Prostate gland (tissue), 2 donors: ENCODE measurements at places on chromosomes 12 and 14. TPM values are rescaled to one million over a fixed set of nuclear protein-coding genes. Genes with fewer than 3 reads are reported as not detected.

ASB2 gene
- 17.4 TPM for total RNA-seq

TAPBPL gene
- total RNA-seq: 39.9 TPM

ZDHHC22 gene
- total RNA-seq: 0.11 TPM

DLK1 gene
- total RNA-seq: 0.14 TPM

RIMBP2 gene
- 0.96 TPM for total RNA-seq

KRT75 gene
- total RNA-seq: not detected

PPP1R36 gene
- 2.0 TPM for total RNA-seq

MUCL1 gene
- not detected for total RNA-seq

DNA sequence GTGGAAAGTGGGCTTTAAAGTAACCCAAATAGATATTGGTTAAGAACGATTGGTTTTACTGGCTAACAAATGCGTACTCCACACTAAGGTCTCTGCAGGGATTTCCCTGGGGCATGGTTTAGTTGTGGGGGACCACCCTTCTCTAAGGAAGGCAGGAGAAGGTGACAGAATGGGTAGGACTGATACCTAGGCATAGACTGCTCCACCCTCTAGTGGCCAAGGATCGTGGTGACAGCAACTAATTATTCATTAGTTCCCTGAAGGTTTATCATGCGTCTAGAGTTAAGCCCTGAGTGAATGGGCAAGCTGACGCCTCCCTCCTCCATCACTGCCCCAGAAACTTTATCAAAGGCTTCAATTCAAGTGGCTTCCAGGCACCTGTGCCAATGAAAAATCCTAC lies 9.1 kb downstream of the FAM181A start:
- H3K27ac ChIP-seq: no peak overlapping the region
- H3K4me3 ChIP-seq: no peak overlapping the region
- DNase-seq: no peak
- H3K4me1 ChIP-seq: no peaks in the 10 kb centered on the region
- H3K36me3 ChIP-seq: no peaks in the 10 kb centered on the region

DNA sequence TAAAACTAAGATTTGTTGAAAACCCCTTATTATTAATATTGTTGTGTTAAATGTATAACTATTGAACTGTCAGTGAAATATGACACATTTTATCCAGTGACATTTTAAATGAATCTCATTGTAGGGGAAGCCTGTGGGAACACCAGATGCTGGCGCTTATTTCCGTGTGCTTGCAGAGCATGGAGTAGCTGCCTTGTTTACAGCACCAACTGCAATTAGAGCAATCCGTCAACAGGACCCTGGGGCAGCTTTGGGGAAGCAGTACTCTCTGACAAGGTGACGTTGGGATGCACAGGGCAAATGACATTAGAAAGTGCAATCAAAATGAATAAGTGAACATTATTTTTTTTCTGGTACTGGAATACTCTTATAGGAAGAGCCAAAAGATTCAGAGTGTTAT lies 96.8 kb downstream of the ACSS3 start:
- H3K27ac ChIP-seq: no peak overlapping the region
- H3K36me3 ChIP-seq: no peaks in the 10 kb centered on the region
- no peak for DNase-seq
- no peak overlapping the region for H3K4me3 ChIP-seq
- no peaks in the 10 kb centered on the region for H3K4me1 ChIP-seq

GRCh38 chr12:104604070-104604994 lies 147.6 kb downstream of the CHST11 start:
- H3K27ac ChIP-seq: peak overlapping the region; percentile 6
- no peaks in the 10 kb centered on the region for H3K4me1 ChIP-seq
- H3K4me3 ChIP-seq: no peak overlapping the region
- H3K27me3 ChIP-seq: no peaks in the 10 kb centered on the region

- no peaks in the 10 kb centered on the region for H3K36me3 ChIP-seq
- H3K4me3 ChIP-seq: no peak overlapping the region
- no peaks in the 10 kb centered on the region for H3K4me1 ChIP-seq
- no peak overlapping the region for H3K27ac ChIP-seq
- no peaks in the 10 kb centered on the region for H3K27me3 ChIP-seq
Measured at GRCh38 chr12:109650808-109651207, 62.8 kb upstream of the FAM222A start.

DNA sequence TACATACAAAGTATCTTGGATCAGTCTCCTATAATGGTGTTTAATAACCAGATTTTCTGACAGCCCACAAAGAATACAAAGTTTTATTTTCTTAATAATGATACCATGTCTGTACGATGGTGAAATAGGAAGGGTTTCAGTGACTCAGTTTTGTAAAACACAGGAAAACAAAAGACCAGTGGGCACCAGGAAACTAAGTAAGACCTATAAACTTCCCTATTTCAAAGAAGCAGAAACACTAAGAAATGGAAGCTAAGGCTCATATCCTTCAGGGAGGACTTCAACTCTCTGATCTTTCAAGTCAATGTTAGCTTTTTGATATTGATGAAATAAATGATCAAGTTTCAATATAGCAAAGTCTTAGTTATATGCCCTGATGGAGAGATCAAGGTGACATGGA lies 196.0 kb downstream of the DUSP6 start:
- no peak overlapping the region for H3K27ac ChIP-seq
- no peaks in the 10 kb centered on the region for H3K36me3 ChIP-seq
- H3K27me3 ChIP-seq: no peaks in the 10 kb centered on the region
- H3K4me1 ChIP-seq: no peaks in the 10 kb centered on the region
- no peak for DNase-seq

- H3K27me3 ChIP-seq: no peaks in the 10 kb centered on the region
- DNase-seq: no peak
Measured at GRCh38 chr14:32998433-32998832, 59.8 kb downstream of the NPAS3 start.

DNA sequence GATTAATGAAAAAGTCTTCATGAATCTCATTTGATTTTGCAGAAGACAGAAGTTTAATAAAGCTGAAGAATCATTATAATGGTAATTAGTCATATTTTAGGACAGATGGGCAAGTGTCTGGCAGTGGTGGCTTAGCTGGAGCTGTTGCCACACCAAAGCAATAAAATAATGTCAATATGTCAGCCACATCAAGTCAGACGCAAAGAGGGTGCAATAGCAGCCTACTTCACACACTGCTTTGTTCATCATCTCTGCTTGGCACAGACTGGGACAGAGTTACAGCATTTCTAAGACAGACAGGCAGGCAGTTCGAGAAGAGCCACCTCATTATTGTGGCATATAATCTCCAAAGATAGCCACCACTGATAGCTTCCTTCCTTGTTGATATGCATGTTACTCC lies 16.9 kb upstream of the KRR1 start:
- no peak overlapping the region for H3K4me3 ChIP-seq
- no peaks in the 10 kb centered on the region for H3K27me3 ChIP-seq
- no peaks in the 10 kb centered on the region for H3K4me1 ChIP-seq
- H3K27ac ChIP-seq: no peak overlapping the region
- no peaks in the 10 kb centered on the region for H3K36me3 ChIP-seq
- no peak for DNase-seq

DNA sequence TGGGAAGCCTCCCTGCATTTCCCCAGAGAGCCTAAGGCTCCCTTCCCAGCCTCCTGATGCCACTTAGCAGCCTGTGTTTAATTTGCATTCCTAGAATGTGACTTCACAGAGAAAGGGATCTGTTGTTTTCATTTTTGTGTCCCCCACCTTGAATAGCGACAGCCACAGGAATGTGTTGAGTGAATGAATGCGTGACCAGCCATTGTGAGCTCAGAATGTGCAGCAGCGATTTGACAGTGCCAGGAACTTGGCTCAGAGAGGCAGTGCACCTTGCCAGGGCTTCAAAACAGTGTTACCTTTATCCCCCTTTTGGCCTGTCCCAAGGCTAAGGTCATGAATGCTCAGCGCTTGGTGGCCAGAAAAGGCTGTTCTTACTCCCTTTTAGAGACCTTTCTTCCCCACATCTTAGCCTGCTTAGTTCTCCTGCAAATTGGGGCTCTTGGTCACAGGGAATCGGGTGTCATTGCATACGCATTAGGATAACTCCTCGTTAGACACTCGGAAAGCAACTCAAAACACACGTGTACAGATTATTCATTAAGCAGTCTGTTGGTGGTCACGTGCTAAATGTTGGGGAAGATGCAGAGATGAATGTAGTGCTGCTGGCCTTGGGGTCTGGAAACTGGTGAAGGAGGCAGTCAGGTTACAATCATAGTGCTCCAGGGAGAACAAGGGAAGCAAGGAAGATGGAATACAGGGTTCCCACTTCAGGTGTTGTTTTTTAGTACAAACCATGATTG lies 9.8 kb downstream of the NTF3 start:
- H3K4me1 ChIP-seq: no peaks in the 10 kb centered on the region
- H3K36me3 ChIP-seq: no peaks in the 10 kb centered on the region
- H3K4me3 ChIP-seq: no peak overlapping the region
- DNase-seq: peak; percentile 43
- no peak overlapping the region for H3K27ac ChIP-seq

GRCh38 chr12:69324797-69325466 lies 23.2 kb upstream of the LYZ start:
- H3K27me3 ChIP-seq: no peaks in the 10 kb centered on the region
- no peak overlapping the region for H3K4me3 ChIP-seq
- H3K27ac ChIP-seq: no peak overlapping the region
- H3K36me3 ChIP-seq: no peaks in the 10 kb centered on the region
- no peak for DNase-seq

GRCh38 chr12:104788840-104789271 lies 169.2 kb downstream of the SLC41A2 start:
- H3K4me3 ChIP-seq: no peak overlapping the region
- no peaks in the 10 kb centered on the region for H3K4me1 ChIP-seq
- no peaks in the 10 kb centered on the region for H3K36me3 ChIP-seq
- no peak for DNase-seq

- no peak overlapping the region for H3K4me3 ChIP-seq
- DNase-seq: no peak
- H3K36me3 ChIP-seq: no peaks in the 10 kb centered on the region
- no peak overlapping the region for H3K27ac ChIP-seq
- H3K27me3 ChIP-seq: no peaks in the 10 kb centered on the region
Measured at GRCh38 chr14:91237219-91237618, 7.3 kb downstream of the GPR68 start.

DNA sequence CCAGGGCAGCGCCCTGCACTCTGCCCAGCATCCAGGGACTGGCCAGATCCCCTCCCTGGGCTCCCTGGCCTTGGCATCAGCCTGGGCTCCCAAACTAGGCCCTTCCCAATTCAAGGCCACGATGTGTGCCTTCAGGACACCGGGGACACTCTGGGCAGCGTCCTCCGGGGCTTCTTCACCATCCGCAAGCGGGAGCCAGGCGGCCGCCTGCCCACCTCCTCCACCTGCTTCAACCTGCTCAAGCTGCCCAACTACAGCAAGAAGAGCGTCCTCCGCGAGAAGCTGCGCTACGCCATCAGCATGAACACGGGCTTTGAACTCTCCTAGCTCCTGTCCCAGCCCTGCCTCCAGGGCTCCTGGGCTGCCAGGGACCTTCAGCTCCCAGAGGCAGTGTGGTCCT lies 38.8 kb downstream of the MMAB start:
- no peaks in the 10 kb centered on the region for H3K36me3 ChIP-seq
- no peak for DNase-seq
- H3K4me3 ChIP-seq: no peak overlapping the region
- no peaks in the 10 kb centered on the region for H3K4me1 ChIP-seq
- no peak overlapping the region for H3K27ac ChIP-seq
- H3K27me3 ChIP-seq: no peaks in the 10 kb centered on the region

DNA sequence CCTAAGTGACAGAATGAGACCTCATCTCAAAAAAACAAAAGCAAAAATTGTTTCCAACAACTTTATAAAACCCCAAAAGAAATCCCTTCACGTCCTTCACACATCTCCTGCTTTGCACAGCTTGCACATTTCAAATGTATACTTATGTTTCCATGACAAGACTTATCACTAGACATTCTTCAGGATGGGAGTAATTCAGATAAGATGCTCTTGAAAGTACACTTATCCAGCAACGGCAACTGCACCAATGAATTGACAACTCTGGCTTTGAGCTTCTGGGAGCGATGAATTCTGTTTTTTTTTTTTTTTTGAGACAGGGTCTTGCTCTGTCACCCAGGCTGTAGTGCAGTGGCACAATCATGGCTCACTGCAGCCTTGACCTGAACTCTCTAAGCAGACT lies 30.8 kb upstream of the AKAP5 start:
- H3K4me3 ChIP-seq: no peak overlapping the region
- H3K4me1 ChIP-seq: peaks cover 4% of the 10 kb centered on the region
- H3K27ac ChIP-seq: no peak overlapping the region
- no peaks in the 10 kb centered on the region for H3K36me3 ChIP-seq
- no peak for DNase-seq

GRCh38 chr14:92755495-92755894 lies 7.1 kb upstream of the LGMN start:
- no peak for DNase-seq
- H3K4me3 ChIP-seq: no peak overlapping the region
- no peaks in the 10 kb centered on the region for H3K27me3 ChIP-seq
- no peaks in the 10 kb centered on the region for H3K36me3 ChIP-seq

GRCh38 chr14:94644102-94644535 lies 31.9 kb downstream of the SERPINA3 start:
- no peak overlapping the region for H3K27ac ChIP-seq
- H3K4me1 ChIP-seq: no peaks in the 10 kb centered on the region
- H3K27me3 ChIP-seq: no peaks in the 10 kb centered on the region
- H3K36me3 ChIP-seq: no peaks in the 10 kb centered on the region

DNA sequence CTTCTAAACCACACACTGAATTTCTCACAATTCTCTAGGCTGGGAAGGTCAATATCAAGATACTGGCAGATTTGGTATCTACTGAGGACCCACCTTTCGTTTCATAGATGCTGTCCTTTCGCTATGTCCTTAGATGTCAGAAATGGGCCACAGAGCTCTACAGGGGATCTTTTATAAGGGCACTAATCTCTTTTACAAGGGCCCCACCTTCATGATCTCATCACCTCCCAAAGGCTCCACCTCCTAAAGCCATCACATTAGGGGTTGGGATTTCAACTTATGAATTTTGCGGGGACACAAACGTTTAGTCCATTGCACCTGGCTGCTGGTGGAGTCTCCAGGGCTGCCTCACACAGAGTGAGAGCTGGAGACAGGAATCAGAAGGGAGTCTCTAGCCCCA lies 79.9 kb downstream of the ACACB start:
- no peaks in the 10 kb centered on the region for H3K4me1 ChIP-seq
- no peak overlapping the region for H3K4me3 ChIP-seq
- H3K27me3 ChIP-seq: no peaks in the 10 kb centered on the region
- no peak for DNase-seq
- H3K27ac ChIP-seq: no peak overlapping the region

GRCh38 chr12:26803552-26803951 lies 29.4 kb downstream of the ITPR2 start:
- no peak overlapping the region for H3K4me3 ChIP-seq
- no peaks in the 10 kb centered on the region for H3K27me3 ChIP-seq
- no peak overlapping the region for H3K27ac ChIP-seq
- peaks cover 5% of the 10 kb centered on the region for H3K4me1 ChIP-seq
- no peak for DNase-seq
- no peaks in the 10 kb centered on the region for H3K36me3 ChIP-seq
